ENCODE measurements at places on chromosomes 16 and 17.

GRCh38 chr17:917941-918740 lies 61.4 kb downstream of the NXN start:
- DNase-seq: no peak

GRCh38 chr16:4852221-4852872 lies 5.1 kb downstream of the UBN1 start:
- DNase-seq: no peak

DNA sequence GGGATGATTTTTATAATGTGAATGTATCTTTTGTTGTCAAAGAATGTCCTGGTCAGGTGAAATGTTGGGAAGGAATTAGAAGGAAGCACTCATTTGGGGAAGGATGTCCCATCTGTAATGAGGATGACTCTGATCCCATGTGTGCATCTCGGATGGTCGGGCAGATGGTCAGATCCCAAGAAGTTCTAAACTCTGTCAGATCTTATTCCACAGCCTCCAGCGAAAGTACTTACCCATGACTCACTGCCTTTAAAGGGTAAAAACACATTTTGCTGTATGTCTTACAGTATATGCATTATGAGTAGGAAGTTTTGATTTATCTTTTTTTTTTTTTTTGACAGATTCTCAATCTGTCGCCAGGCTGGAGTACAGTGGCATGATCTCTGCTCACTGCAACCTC lies 548 bp upstream of the KRTAP4-11 start:
- DNase-seq: no peak

GRCh38 chr16:11356573-11357331 lies 11.5 kb downstream of the RMI2 start:
- DNase-seq: peak; percentile 36

- DNase-seq: no peak
These were observed 41.9 kb upstream of the KDM8 start for GRCh38 chr16:27161398-27161797.

DNA sequence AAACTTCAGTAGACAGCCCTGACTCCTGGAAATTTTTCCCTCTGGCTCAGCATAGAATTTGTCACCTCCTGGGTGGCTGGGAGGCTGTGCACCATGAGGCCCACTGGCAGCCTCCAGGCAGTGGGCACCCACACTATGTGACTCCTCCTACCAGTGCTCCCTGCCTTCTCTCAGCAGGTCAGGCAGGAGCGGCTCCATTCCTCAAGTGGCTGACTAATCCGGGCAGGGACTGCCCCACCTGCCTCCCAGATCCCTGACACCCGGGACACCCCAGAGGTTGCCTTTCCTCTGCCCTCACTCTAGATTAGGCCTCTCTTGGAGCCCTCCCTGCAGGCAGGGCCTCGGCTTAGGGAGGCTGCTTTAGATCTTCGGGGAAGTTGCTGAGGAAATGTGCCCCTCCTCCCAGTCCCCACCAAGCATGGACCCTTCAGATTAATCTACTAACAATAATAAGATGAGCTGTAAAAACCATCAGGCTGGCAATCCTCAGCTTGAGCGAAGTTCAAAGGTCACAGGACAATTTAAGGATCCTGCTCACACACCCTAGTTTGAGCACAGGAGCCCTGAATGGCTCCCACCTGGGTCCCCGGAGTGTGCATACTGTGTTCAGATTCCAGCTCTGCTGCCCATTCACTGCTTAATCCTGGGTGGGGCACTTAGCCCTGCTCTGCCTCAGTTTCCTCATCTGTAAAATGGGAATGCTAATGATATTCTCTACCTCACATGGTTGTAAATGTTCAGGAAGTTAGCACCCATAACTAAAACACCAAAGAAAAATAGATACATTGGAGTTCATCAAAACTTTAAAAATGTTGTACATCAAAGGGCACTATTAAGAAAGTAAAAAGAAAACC lies 10.0 kb upstream of the MYCBPAP start:
- no peak for DNase-seq

GRCh38 chr17:57441270-57441600 lies 184.9 kb downstream of the MSI2 start:
- no peak for DNase-seq

DNA sequence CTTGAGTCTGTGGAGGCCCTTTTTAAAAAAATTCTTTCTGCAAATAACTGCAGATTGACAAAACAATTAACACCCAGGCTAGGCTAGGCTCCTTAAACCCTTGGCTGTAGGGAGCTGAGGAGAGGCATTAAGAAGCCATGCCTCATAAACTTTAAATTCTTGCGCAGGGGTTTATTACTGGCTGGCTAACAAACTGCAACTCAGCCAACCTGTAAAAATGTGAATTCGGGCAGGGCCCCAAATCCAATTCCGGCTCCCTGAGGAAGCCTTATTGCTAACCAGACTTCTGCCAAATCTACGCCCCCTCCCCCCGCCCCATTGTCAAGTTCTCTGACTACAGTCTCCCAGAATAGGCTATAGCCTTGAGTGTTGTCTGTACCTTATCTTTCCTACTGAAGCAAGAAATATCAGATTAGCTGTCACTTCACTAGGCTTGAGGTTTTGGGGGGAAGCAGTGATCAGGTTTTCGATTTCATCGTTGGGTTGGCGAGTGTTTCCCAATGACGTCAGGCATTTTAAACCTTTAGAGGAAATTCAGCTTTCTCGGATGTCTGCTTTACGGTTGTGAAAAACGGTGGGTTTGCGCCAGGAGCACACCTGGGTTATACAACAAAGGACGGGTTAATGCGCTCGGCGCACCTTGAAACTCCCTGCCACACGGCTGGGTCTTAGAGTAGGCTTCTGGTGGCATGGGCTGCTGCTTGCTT lies 2.0 kb downstream of the CDH3 start:
- no peak for DNase-seq

- no peak for DNase-seq
These were observed 140.6 kb upstream of the NUDT7 start for GRCh38 chr16:77581706-77582105.

GRCh38 chr17:6043405-6043804 lies 26.8 kb upstream of the WSCD1 start:
- DNase-seq: no peak
